ENCODE measurements at places on chromosomes 1 and 21.
A peak's percentile ranks its signal among the peaks of the same experiment; 100 is the strongest.

DNA sequence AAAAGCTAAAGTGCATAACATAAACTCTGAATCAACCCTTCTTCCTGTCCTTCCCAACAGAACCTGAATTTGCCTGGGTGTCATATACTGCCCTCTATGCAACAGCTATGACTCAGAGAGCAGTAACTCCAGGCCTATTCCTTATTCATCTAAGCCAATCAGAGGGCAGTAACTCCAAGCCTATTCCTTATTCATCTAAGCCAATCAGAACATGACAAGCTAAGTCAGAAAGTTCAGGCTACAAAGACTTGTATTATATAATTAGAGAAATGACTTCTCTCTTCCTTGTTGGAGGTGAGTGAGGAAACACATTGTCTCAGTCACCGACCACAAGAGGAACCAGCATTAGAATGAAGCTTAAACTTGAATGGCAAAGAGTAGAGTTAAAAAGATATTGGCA, 26.2 kb upstream of the TADA1 start:
- no peak for DNase-seq

- DNase-seq = no peak
Observed at GRCh38 chr1:156154317-156154749, 948 bp downstream of the SEMA4A start.

GRCh38 chr1:109444346-109444745, 18.1 kb upstream of the PSMA5 start:
- no peak for DNase-seq

- DNase-seq = peak; percentile 90
Observed at GRCh38 chr1:26321315-26322041, 3.7 kb downstream of the CD52 start.

GRCh38 chr1:228008391-228009115, 1.8 kb downstream of the WNT3A start:
- DNase-seq = peak; percentile 10

GRCh38 chr1:202998836-202999750, 8.1 kb upstream of the TMEM183A start:
- DNase-seq = peak; percentile 53

- DNase-seq = no peak
Observed at GRCh38 chr21:32962268-32962667, 63.5 kb upstream of the OLIG2 start.

DNA sequence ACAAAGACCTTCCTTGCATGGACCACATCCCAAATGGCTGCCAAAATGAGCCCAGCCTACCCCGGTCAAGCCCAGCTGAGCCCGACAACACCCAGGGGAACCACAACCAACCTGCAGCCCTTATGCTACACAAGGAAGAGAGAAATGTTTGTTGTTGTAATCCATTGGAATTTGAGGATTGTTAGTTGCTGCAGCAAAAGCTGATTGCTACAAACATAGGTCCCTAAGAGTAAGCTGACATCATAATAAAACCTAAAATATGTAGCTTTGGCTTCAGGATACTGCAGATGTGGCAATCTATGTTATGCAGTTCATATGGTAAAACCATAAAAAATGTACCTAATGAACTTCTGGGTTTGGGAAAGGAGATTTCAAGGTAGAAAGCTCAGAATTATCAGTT, 65.5 kb upstream of the DNAH14 start:
- no peak for DNase-seq

DNA sequence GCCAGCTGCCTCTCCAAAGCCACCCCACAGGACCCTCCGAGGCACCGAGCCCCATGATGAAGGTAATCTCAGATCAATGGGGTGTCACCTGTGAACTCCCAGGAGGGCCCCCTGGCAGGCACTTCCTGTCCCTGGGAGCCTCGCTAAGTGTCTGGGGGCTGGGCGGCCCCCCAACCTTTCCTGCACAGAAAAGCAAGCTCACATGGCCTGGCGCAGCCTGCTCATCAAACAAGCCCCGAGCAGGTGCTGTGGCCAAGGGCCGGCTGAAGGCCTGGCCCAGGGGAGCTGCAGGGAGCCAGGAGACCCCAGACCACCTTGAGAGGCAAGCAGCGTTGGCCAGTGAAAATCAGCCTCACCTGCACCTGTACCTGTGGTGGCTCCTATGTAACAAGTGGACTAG, 2.9 kb downstream of the RIPK4 start:
- no peak for DNase-seq

DNA sequence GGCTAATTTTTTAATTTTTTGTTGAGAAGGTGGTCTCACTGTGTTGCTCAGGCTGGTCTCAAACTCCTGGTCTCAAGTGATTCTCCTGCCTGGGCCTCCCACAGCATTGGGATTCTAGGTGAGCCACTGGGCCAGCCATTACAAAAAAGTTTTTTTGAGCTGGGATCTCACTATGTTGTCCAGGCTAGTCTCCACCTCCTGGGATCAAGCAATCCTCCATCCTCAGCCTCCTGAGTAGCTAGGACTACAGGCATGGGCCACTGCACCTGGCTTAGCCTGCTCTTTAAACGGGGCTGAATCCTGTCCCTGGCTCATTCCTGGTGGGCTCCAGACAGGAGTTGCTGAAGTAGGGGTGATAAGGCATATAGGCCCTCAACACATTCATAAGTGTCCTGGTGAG, 2.5 kb downstream of the TAS1R1 start:
- no peak for DNase-seq

DNA sequence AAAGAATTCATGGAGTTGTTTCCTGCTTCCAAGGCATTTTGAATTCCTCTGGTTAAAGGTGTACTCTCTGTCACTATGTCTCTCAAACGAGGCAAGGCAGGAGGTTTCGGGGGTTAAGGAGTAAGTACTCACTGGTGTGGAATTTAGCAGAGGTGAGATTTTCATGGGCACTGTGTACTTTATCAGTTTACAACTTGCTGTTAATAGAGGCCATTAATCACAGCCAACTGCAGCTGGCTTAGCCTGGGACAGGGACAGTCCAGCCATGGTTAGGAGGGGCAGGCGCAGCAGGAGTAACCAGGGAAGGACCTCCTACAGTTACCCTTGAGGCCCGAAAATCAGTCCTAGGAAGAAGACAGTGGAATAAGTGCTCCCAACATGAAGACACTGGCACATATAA, 18.1 kb upstream of the TMEM9 start:
- peak; percentile 80 for DNase-seq

GRCh38 chr1:171355727-171356126, 41.7 kb downstream of the FMO4 start:
- no peak for DNase-seq

DNA sequence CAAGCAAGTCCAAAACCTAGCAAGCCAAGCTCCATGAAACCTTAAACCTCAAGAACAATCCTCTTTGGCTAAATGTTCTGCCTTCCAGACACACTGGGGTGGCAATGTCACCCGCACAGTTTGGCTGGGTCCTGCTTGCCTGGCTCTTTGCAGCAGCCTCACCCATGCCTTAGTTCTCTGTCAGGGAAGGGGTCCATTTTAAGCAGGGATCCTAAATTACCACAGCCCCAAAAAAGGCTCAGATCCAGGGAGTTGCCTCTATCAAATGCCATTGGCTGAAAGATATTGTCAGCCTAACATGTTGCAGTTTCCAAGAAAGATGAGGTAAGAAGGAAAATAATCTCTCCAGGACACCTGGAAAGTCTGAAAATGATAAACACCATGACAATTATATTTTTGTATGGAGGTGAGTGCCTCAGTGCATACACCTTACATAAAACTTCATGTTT, 26.1 kb upstream of the LYPLAL1 start:
- no peak for DNase-seq

DNA sequence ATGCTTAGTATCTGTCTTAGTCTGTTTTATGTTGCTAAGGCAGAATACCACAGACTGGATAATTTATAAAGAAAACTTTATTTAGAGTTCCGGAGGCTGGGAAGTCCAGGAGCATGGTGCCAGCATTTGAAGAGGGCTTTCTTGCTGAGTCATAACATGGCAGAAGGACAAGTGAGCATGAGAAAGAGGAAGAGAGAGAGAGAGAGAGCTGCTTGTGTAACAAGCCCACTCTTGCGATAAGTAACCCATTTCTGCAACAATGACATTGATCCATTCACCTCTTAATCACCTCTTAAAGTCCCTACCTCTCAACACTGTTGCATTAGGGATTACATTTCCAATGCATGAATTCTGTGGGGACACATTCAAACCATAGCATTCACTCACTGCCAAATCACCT, 11.7 kb upstream of the MYOCOS start:
- no peak for DNase-seq

Measured in kidney (tissue), 22 donors.